A549 treated with dexamethasone at 1 μM for 4 hours (cell line): ENCODE measurements at places on chromosomes 5 and 9. TPM values are rescaled to one million over a fixed set of nuclear protein-coding genes. Genes with fewer than 3 reads are reported as not detected.

EIF4E1B gene
- not detected in 5 replicates for total RNA-seq

LCN6 gene
- total RNA-seq = not detected in 5 replicates

CDC25C gene
- total RNA-seq = 9.0 to 11.0 TPM (median 9.7 TPM) in 5 replicates

CKS2 gene
- 315 to 421 TPM (median 365 TPM) in 5 replicates for total RNA-seq

DAB2IP gene
- total RNA-seq = 10.8 to 14.5 TPM (median 12.7 TPM) in 5 replicates

SLC25A46 gene
- total RNA-seq = 26.7 to 36.0 TPM (median 32.6 TPM) in 5 replicates

CTSL gene
- 587 to 740 TPM (median 618 TPM) in 5 replicates for total RNA-seq

FOXD4 gene
- total RNA-seq = 0.20 to 0.66 TPM (median 0.34 TPM) in 5 replicates

PLCXD3 gene
- 0.09 to 0.22 TPM (median 0.20 TPM) in 5 replicates for total RNA-seq

CAAP1 gene
- 14.9 to 24.0 TPM (median 20.1 TPM) in 5 replicates for total RNA-seq

IDNK gene
- total RNA-seq = 6.3 to 7.9 TPM (median 7.2 TPM) in 5 replicates

NTRK2 gene
- 0.01 to 0.04 TPM (median 0.03 TPM) in 4 of 5 replicates, not detected in the other for total RNA-seq

LEAP2 gene
- total RNA-seq = 0.48 to 0.98 TPM (median 0.75 TPM) in 5 replicates

EQTN gene
- 0.20 to 0.21 TPM in 2 of 5 replicates, not detected in the others for total RNA-seq

ADAMTSL2 gene
- not detected in 5 replicates for total RNA-seq

FABP6 gene
- 0.76 to 1.8 TPM (median 1.1 TPM) in 5 replicates for total RNA-seq

IL4 gene
- not detected in 5 replicates for total RNA-seq

ADAMTS13 gene
- 0.30 to 0.49 TPM (median 0.40 TPM) in 5 replicates for total RNA-seq

DNM1 gene
- total RNA-seq = 62.4 to 106 TPM (median 95.8 TPM) in 5 replicates

THBS4 gene
- 0.09 to 0.33 TPM (median 0.21 TPM) in 4 of 5 replicates, not detected in the other for total RNA-seq

SHOC1 gene
- total RNA-seq = 0.01 to 0.02 TPM in 2 of 5 replicates, not detected in the others

TAF11L10 gene
- not detected in 5 replicates for total RNA-seq

EPB41L4A gene
- 3.7 to 4.2 TPM (median 3.7 TPM) in 5 replicates for total RNA-seq
